Posterior cingulate gyrus (tissue), 11 donors: ENCODE measurements at places on chromosomes 4 and X.

DNA sequence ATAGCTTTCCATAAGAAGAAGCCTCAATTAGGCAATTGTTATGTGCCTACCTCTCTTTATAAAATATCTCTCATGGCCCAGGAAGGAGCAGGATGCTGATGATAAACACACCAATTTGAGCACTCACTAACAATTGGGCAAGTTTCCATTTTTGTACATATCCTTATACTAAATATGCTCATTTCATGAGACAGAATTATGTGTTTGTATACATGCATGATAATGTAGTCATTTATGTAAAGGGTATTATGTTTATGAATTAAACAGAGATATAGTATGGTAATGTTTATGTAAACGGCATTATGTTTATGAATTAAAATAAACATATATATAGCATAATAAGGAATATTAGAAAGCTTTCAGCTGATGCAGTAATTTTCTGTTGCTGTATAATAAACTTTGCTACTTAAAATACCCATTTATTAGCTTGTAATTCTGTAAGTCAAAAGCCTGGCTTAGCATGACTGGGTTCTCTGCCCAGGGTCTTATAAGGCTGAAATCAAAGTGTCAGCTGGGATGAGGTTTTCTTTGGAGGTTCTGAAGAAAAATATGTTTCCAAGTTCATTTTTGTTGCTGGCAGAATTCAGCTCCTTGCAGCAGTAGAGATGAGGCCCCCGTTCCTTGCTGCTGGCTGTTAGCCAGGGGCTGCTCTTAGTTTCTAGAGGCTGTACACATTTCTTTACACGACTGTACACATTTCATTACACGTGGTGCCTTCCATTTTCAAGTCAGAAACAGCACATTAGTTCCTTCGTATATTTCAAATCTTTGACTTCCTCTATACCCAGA is 89.0 kb downstream of the GLRA2 start:
- DNase-seq: no peak

DNA sequence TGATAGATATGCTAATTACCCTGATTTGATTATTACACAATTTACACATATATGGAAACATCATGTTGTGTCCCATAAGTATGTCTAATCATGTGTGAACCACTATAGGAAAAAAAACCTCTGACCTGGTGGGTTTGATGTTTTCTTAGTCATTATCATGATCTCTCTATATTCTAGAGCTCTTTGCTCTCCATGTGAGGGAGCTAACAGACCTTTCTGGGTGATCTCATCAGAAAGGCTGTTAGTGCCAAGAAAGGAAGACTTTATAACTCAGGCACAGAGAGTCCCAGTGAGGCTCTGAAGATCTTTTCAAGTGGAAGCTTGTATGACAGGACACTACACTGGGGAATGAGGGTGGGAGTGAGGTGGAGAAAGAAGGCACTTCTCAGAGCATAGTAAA is 527.7 kb upstream of the MAGEB2 start:
- no peak for DNase-seq

DNA sequence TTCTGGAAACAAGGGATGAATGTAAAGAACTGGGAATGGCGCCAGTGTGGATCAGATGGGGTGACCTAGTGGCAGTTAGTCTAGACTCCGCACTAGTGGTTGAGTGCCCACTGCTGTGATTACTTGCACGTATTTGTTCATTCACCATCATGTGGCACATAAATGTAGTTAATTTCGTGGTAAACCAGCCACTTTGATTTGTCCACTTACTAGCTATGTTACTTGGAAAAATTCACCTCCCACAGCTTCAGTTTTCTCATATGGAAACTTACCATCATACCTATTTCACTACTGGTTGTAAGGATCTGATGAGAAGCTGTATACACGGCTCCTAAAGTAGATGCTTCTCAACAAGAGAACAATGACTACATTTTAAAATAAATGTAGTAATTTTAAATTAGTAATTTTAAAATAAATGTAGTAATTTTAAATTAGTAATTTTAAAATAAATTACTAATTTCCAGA is 394 bp upstream of the DYNLT3 start:
- DNase-seq: no peak

GRCh38 chrX:96455078-96455477 is 229.6 kb upstream of the DIAPH2 start:
- DNase-seq: no peak

DNA sequence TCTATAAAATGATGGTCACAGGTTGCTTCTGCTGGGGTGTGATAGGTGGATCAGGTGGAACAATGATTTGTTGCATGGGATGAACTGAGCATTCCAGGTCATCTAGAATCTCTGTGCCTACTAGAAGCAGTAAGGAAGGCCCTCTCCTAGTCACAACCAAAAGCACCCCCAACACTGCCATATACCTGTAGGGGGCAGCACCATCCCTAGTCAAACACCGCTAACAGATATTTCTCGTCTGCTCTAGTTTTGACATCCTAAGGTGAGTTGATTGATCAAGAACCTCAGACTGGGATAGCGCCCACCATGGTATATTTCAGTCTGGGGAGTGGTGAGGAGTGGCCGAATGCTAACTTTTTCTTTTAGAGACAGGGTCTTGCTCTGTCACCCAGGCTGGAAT is 160.2 kb downstream of the NHS start:
- DNase-seq: peak; percentile 9

- peak; percentile 57 for DNase-seq
Measured at GRCh38 chr4:145234091-145234706, 53.8 kb upstream of the OTUD4 start.

DNA sequence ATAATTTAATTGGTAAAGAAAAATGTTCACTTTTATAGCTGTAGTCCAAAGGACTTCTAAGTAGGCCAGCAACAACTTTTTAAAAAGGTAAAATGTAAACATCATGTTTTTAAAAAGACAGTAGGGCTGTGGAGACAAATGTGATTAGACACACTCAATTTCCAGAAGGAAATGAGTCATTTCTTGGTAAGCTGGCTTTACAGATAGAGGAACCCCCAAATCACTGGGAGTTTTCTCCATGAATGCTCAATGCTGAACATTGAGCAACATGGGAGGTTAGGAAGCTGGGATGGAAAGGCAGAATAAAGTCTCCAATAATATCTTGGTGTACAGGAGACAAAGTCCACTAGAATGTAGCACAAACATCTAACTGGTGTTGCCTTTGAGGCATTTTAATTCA is 121.3 kb downstream of the NWD2 start:
- no peak for DNase-seq

- peak; percentile 63 for DNase-seq
Measured at GRCh38 chr4:183337833-183338232, 15.6 kb upstream of the CLDN24 start.

DNA sequence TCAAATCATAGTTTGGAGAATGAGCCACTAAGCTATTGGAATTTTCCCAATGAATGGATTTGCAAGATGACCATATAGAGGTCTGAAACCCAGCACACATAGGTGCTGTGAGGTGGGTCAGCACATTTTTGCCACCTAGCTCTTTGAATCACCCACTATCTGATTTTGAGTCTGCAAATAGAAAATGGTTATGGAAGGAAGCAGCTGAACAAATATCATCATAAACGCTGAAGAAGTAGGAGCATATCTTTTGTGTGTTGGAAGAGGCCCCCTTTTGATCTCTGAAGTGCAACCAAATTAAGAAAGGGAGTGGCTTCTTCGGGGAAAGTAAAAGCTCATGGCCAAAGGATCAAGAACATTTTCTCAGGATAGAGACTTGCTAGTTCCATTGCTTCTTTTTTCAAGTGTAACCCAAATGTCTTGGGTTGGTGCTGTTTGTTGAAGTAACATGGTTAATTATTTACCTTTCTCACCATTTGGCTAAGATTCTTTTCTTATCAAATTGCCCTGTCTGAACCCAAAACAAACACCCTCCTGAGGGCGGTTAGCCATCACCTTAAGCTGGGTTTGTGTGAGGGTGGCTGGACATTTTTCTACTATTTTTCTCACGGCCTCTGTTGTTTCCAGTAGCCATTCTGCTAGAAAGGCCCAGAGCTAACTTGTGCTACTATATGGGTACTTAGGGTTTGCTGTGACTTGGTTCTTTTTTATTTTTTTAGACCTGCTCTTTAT is 18.4 kb upstream of the SORBS2 start:
- no peak for DNase-seq

- DNase-seq: no peak
Measured at GRCh38 chr4:26839534-26839951, 21.1 kb upstream of the STIM2 start.

DNA sequence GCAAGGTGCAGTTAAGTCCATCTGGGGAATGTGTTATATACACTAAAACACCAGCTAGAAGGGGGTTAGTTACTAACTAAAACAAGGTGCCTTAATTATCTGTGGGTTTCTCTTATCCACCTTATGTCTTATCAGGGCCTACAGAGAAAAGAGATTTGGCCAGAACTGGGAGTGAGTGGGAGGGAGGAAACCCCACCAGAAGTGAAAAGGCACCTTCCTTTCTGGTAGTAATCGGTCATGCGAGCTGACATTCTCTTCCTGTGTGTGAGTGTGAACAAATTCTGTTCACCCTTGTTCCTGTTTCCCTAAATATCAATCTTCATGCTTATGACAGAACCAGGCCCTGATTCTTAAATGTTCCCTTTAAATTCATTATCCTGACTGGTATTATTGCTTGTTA is 43.5 kb downstream of the SRPX2 start:
- DNase-seq: no peak

- DNase-seq: no peak
Measured at GRCh38 chrX:5595570-5595969, 633.1 kb downstream of the NLGN4X start.

GRCh38 chrX:15475486-15475885 is 17.6 kb downstream of the PIR start:
- DNase-seq: no peak

- no peak for DNase-seq
Measured at GRCh38 chr4:103008875-103009729, 10.4 kb downstream of the SLC9B1 start.

DNA sequence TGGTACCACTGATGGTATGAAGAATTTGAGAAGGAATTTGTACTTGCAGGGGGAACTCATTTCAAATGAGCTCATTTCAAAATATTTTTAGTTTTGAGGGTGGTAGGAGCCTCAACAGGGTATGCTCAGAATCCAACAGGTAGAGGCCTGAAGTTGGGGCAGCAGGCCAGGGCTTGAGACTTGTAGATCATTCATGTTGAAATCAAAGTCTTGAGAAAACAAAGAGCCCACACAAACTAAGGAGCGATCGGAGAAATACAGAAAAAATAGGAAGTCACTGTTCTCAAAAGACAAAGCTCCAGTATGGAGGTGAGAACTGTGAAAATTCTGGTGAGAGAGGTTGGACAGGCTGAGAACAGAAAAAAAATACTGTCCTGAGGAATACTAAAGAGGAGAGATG is 979 bp upstream of the SLC9A6 start:
- no peak for DNase-seq

GRCh38 chr4:41236032-41236431 is 20.7 kb upstream of the UCHL1 start:
- no peak for DNase-seq

- no peak for DNase-seq
Measured at GRCh38 chrX:74613370-74614092, 893 bp downstream of the RLIM start.

- DNase-seq: no peak
Measured at GRCh38 chr4:78032446-78032845, 24.7 kb upstream of the FRAS1 start.

- DNase-seq: no peak
Measured at GRCh38 chr4:141003193-141003592, 130.1 kb downstream of the RNF150 start.

DNA sequence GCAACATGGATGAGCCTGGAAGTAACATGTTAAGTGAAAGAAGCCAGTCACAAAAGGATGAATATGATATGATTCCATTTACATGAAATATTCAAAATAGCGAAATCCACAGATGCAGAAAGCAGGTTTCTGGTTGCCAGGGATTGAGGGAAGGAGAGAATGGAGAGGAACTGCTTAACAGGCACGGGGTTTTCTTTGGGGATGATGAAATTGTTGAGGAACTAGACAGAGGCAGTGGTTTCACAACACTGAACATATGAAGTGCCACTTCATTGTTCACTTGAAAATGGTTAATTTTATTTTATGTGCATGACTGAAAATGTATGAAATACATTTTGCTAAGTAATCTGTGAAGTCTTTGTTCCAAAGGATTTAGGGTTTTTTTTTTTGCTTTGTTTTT is 182.5 kb upstream of the TBL1X start:
- no peak for DNase-seq

- DNase-seq: no peak
Measured at GRCh38 chr4:184201179-184201578, 16.5 kb downstream of the ENPP6 start.

GRCh38 chrX:109553862-109554261 is 17.2 kb downstream of the NXT2 start:
- no peak for DNase-seq

GRCh38 chr4:6516281-6516680 is 43.9 kb upstream of the PPP2R2C start:
- no peak for DNase-seq

DNA sequence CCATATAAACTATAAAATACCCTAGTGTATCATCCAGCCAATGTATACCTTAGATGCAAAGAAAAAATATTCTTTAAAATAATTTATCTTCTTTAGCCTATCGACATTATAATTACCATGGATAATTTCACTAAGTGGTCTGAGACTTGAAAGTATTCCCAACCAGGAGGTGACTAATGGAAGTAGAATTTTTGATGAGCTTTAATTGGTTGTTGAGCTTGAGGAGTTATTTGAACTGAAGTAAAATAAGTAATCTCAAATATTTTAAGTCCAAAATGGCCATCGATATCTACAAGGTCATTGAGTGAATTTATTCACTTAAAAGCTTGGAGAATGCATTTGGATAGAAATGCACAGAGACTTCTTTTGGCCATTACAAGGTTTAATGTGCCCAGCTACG is 436.2 kb downstream of the TLL1 start:
- no peak for DNase-seq
